Upper lobe of left lung (tissue), 6 donors: ENCODE measurements at places on chromosomes 3 and 15. TPM values are rescaled to one million over a fixed set of nuclear protein-coding genes. Genes with fewer than 3 reads are reported as not detected.

- no peaks in the 10 kb centered on the region for H3K27me3 ChIP-seq
- no peak overlapping the region for H3K27ac ChIP-seq
- H3K4me3 ChIP-seq, result no peak overlapping the region
These were observed 20.9 kb downstream of the BBX start for GRCh38 chr3:107543666-107544065.

- no peaks in the 10 kb centered on the region for H3K4me1 ChIP-seq
- no peaks in the 10 kb centered on the region for H3K36me3 ChIP-seq
- no peaks in the 10 kb centered on the region for H3K27me3 ChIP-seq
- H3K4me3 ChIP-seq, result no peak overlapping the region
These were observed 76.0 kb upstream of the FAN1 start for GRCh38 chr15:30827625-30828303.

GRCh38 chr3:195416795-195417194, 26.0 kb downstream of the ACAP2 start:
- H3K27me3 ChIP-seq, result no peaks in the 10 kb centered on the region
- H3K36me3 ChIP-seq, result no peaks in the 10 kb centered on the region
- no peak for DNase-seq
- H3K4me1 ChIP-seq, result no peaks in the 10 kb centered on the region

GRCh38 chr3:124636101-124636862, 94.0 kb upstream of the UMPS start:
- no peak for DNase-seq
- H3K4me1 ChIP-seq, result no peaks in the 10 kb centered on the region
- no peak overlapping the region for H3K27ac ChIP-seq
- no peaks in the 10 kb centered on the region for H3K36me3 ChIP-seq
- H3K4me3 ChIP-seq, result no peak overlapping the region

GRCh38 chr3:122581622-122582021, 4.2 kb downstream of the PARP15 start:
- peaks cover 5% of the 10 kb centered on the region for H3K4me1 ChIP-seq
- H3K27me3 ChIP-seq, result no peaks in the 10 kb centered on the region
- no peak overlapping the region for H3K4me3 ChIP-seq
- no peaks in the 10 kb centered on the region for H3K36me3 ChIP-seq

GRCh38 chr3:134328147-134328591, 46.1 kb downstream of the AMOTL2 start:
- H3K27me3 ChIP-seq, result no peaks in the 10 kb centered on the region
- DNase-seq, result no peak
- no peak overlapping the region for H3K4me3 ChIP-seq
- peaks cover 53% of the 10 kb centered on the region for H3K4me1 ChIP-seq
- no peaks in the 10 kb centered on the region for H3K36me3 ChIP-seq

DNA sequence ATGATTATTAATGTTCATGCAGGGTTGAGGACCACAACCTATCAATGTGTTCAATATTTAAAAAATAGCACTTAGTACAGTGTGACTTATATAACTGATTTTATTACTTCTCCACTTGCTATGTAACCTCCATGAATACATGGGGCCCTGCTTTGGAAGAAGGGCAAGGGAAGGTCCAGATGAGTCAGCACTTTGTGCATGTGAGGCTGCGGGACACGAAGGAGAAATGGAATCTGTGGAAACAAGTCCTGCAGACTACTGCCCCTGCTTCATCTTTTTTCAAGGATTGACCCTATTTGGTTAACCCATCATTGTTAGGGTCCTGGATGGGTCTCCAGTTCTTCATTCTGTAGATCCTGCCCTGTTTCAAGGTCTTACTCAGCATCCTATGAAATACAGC, 1.6 kb downstream of the NXPE3 start:
- H3K36me3 ChIP-seq, result peaks cover 6% of the 10 kb centered on the region
- no peak for DNase-seq
- no peaks in the 10 kb centered on the region for H3K27me3 ChIP-seq
- no peak overlapping the region for H3K27ac ChIP-seq
- peak overlapping the region; percentile 79 for H3K4me3 ChIP-seq
- H3K4me1 ChIP-seq, result peaks cover 39% of the 10 kb centered on the region

Gene NDUFAF3
- total RNA-seq, result 127 TPM
